Fibroblast of skin of left biceps (primary cell): ENCODE measurements at places on chromosomes 2 and 18.

DNA sequence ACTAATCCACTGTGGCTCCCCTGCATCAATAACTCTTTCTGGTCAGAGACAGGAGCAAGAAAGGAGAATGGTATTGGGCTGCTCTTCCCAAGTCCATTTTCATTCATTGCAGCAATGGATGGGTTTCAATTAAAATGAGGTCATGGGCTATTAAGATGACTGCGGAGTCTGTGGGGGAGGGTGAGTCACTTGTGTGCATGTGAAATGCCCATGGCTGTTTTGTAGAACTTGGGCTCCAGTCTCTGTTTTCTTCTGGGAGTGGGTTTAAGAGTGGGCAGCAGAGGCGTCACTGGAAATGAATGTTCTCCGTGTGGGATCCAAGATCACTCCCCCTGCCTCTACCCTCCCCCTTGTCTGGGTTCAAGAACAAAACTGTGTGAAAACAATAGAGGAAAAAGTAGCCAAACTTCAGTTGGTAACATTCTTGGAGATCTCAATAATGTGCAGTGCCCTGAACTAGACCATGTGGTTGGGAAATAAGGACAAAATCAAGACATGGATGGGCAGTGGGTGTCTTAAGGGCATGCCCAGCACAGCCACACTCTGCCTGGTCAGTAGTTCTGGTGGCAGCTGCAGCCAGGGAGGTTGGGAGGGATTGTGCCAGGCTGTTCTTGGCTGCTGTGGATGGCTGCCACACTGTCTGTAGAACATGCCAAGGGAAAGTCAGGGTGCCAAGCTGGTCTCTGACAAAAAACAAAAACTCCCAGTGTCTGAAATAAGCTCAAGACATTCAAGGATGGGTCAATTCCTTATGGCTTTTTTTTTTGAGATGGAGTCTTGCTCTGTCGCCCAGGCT lies 68.2 kb upstream of the CXCR4 start:
- DNase-seq = no peak

DNA sequence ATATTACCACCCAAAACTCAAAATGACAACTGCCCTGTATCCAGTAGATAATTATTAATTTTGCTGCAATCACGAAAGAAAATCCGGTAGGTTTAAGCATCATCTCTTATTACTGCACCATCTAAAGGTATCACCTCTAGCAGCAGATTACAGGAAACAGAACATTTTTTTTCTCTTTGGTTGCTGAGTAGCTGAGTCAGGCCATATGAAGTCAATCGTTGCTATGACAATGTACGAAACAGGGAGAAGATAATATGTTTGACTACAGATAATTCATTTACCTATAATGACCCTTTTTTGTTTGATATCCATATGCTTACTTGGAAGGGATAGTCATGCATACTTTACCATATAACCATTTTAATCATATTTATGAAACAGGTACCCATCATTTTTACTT lies 831.6 kb upstream of the CHAC2 start:
- DNase-seq = no peak

DNA sequence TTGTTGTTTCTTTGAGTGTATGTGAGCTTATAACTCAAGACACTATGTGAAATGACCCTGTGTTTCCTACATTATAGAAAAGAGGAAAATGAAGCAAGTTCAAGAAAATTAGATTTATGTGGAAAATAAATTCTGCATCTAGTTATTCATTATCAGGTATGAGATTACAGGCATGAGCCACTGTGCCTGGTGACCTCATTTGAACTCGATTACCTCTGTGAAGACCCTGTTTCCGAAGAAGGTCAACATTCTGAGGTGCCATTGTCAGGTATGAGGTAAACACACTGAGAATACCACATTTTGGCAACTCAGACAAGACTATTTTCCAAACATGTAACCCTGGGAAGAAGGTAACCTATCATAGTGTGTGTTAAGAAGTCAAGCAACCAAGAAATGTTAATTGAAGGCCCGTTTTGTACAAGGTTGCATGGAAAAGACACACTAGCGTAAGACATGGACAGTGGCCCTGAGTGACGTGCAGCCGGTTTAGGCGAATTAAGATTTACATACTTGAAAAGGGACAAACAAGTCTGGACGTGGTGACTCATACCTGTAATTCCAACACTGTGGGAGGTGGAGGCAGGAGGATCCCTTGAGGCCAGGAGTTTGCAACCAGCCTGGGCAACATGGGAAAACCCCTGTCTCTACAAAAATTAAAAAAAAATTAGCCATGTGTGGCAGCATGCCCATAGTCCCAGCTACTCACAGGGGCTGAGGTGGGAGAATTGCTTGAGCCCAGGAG lies 186.6 kb downstream of the NEDD4L start:
- no peak for DNase-seq

DNA sequence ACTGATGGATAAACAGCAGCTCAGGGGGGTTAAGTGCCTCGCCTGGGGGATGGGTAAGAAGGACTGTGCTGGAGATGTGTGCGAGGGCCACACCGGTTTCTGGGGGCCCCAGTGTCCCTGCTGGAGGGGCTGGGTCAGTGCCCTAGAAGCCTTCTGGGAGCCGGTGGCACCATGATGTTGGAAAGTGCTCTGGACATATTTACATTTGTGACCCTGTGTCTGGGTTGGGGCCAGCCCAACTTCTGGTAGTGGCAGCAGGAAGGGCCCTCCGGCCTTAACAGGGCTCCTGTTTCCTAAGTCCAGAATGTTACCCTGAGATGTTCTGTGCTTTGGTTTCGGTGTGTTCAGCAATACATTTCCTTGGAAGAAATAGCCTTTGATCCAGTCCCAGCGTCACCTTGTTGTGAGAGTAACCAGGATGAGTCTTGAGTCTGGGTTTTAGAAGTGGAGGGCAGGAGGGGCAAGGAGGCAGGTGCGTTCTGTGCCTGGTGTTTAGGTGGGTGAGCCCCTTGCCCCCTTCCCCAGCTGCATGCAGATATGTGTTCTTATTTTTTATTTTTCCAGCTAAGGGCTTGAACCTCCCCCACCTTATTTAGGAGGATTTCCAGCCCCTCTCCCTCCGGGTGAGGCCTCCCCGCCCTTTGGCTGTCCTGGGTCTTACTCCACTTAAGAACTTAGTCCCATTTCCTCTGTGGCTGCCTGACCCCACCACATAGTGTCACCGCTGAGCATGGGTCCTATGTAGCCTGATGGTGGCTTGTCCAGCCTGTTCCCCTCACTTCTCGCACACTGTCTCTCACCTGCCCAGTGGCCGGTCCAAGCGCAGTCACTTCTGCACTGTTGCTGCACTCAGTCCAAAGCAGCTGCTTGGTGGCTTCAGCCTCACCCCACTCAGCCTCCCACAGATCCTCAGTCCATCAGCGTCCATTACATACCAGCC lies 132.7 kb upstream of the HS6ST1 start:
- no peak for DNase-seq

DNA sequence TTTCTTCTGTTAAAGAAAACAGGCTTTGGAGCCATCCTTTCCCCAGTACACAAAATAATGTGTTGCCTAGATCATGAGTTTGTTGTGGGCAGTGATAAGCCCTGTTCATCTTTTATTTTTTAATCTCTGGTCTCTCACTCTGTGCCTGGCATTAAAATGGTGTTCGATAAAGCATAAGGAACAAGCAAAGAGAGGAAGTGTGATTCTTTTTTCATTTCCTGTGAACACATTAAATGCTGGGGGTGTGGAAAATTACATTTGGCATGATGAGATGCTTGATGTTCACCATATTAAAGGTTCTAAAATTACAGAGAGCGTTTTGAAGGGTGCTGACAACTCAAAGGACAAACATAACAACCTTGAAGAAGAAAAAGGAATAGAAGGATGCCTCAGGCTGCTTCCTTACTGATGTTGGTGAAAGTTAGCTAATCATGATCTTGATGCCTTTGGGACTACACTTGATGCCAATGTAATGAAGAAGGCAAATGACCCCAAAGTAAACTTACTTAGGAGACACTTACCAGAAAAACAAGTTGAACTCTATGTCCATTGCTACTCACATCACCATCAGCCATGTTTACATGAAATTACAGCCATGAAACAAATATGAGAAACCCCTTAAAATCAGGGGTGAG lies 33.0 kb downstream of the TMEFF2 start:
- DNase-seq = no peak

DNA sequence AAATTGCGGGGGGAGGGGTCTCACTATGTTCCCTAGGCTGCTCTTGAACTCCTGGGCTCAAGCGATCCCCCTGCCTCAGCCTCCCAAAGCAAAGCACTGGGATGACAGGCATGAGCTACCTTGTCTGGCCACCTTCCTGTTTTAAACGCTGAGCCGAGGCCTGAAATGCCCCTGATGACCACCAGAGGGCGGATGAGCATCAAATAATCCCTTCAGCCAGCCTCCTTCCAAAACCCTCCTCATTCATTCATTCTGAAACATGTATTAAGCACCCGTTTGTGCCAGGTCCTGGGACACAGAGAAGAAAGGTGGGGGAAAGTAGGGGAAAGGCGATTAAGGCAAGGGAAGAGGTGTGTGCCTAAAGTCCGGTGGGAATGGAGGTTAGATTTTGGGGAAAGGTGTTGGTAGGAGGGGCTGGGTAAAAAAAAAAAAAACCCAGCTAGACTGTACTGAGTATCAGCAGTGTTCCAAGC lies 30.7 kb upstream of the PTMA start:
- no peak for DNase-seq

DNA sequence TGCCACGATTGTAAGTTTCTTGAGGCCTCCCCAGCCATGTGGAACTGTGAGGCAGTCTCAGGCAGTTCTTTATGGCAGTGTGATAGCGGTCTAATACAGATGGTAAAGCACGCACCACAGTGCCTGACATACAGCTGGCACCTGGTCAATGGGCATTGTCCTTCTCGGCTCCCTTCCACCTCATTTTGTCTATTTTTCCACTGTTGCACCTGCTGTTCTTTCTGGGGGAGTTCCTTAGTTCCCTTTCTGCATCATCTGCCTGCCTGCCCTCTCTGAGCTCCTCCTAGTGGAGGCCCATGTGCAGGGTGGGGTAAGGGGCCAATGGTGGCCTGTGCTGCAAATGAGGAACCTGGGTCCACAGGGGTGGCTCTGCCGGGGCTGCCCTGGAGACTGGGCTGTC lies 157.6 kb downstream of the LPIN1 start:
- no peak for DNase-seq

DNA sequence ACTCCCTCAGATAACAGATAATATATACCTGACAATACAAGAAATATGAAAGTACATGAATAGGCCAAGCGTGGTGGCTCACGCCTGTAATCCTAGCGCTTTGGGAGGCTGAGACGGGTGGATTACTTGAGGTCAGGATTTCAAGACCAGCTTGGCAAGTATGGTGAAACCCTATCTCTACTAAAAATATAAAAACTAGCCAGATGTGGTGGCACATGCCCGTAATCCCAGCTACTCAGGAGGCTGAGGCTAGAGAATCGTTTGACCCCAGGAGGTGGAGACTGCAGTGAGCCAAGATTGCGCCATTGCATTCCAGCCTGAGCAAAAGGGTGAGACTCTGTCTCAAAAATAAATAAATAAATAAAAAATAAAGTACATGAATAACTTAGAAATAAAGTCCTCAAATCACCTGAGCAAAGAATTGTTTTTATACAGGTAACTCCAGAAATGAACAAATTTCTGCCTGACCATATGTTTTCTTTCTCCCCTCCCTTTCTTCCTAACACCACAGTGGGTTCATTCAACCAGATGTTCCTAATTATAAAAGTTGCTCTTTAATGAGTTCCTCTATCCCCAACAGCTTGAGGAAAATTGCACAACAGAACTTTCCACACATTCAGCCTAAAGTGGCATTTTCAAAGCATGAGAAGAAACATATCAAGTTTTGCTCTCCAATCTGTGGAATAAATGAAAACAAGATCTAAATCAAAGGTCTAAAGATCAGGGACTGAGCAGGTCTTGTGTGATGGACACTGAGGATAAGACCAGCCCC lies 33.6 kb upstream of the AP1S3 start:
- peak; percentile 50 for DNase-seq

GRCh38 chr2:159695795-159696448 lies 16.4 kb upstream of the MARCHF7 start:
- DNase-seq = no peak

DNA sequence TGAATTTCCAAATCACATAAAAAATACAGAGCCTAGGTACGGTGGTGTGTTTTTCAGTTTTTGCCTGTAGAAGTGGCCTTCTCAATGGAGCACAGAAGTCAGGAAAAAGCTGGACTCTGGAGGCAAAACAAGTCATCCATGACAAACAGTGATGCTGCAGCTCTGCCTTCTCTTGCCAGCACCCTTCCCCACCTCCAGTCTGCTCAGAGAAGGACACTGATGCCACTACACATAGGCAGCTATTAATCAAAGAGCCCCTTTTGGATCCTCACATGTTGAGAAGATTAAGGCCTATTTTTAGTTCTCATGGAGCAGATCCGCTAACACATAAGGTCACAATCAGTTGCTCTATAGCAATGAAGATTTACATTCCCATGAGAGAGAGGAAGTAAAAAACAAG lies 181.6 kb upstream of the GALNT5 start:
- no peak for DNase-seq

GRCh38 chr2:83368916-83369315 lies 1090.2 kb downstream of the SUCLG1 start:
- DNase-seq = peak; percentile 60

GRCh38 chr2:233814056-233814835 lies 36.1 kb downstream of the MROH2A start:
- DNase-seq = no peak

DNA sequence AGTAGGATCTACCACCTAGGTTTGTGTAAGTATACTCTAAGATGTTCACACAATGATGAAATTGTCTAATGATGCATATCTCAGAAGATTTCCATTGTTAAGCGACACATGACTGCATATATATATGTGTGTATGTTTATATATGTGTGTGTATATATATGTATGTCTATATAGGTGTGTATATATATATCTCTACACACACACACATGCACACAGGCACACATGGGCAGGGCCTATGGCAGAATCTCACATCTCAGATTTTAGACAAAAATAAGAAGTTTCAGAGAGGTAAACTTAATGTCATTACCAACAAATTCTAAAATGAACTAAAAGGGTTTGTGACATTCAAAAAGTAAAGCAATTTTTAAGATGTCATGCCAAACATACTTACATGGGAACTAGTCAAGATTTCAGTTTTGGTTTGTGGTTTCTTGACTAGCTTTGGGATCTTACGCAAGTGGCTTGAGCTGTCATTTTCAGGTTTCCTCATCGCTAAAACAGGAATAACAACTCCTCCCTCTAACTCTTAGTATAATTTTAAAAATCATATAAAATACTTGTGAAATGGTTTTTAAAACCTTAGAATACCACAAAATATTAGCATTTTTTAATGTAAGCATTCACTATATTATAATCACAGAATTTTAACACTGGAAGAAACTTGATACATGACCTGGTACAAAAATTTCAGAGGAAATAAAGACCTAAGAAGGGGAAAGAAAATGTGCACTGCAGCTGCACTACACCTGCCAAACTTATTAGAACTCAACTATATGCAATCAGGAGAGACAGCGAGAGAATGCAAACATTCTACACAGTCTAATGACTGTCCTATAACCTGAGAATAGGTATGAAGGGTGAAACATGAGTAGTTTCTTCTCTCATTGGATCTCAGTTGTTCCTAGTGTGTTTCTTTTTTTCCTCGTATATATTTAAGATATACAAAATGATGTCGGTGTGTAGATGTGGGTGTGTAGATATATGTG lies 75.7 kb downstream of the TTC21B start:
- DNase-seq = no peak
